ENCODE measurements at places on chromosomes 13 and 19.
A peak's percentile ranks its signal among the peaks of the same experiment; 100 is the strongest.

DNA sequence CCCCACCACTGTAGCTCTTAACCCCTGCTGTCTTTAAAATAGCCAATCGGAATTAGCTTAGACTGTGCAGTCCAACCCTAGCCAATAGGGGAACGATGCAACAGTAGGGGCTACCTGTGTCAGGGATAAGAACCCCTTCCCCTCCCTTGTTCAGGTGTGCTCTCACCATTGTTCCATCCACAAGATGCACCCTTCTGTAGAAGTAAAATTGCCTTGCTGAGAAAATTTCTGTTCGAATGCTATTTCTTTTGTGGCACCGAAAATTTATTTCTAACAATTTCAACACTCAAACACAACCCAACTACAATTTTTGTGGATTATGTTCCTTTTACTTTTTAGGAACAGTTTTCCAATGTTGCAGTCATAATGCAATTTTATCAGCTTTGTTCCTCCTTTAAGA, 3.6 kb upstream of the ZNF583 start:
- DNase-seq = no peak

- DNase-seq = no peak
These were observed 108.4 kb downstream of the ZNF557 start for GRCh38 chr19:7177926-7178325.

DNA sequence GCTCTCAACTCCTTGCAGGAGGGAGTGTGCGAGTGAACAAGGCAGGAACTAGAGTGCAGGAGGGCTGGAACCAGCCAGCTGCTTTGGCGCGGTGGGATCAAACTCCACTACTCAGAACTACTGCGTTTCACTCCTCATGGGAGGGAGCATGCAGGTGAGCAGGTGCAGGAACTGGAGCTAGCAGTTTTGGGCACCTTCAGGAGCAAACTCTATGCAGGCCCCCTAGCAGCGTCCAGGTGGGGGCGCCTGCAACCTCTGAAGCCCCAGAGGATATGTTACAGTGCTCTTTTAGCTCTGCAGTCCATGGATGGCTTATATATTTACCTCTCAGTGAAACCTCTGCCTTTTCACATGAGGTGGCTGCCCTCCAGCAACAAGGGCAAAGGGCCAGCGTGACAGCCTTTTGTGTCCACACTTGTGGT, 1303.4 kb downstream of the PCDH9 start:
- no peak for DNase-seq

- no peak for DNase-seq
These were observed 33.3 kb downstream of the MCF2L start for GRCh38 chr13:113002206-113002912.

DNA sequence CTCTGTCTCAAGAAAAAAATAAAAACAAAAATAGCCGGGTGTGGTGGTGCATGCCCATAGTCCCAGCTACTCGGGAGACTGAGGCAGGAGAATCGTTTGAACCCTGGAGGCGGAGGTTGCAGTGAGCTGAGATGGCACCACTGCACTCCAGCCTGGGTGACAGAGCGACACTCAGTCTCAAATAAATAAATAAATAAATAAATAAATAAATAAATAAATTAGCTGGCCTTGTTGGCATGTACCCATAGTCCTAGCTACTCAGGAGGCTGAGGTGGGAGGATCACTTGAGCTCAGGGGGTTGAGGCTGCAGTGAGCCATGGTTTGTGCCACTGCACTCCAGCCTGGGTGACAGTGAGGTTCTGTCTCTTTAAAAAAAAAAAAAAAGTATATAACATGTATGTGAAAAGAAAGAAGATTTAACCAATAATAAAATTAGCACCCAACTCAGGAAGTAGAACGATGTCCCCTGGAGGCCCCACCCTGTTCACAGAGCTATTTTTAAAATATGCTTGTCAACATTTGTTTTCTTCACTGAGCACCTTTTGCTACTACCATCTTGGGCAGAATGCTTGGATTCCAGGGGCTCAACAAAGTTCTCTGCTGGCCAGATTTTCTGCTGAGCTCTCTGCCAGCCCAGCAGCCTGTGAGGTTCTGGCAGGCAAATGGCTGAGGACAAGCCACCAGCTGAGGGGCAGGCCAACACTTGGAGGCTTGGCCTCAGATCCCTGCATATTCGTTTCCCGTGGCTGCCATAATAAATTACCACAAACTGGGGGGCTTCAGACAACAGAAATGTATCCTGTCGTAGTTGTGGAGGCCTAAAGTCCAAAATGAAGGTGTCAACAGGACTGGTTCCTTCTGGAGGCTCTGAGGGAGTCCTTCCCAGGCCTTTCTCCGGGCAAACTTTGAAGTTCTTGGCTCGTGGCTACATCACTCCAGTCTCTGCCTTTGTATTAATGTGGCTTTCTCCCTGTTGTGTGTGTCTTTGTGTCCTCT, 5.2 kb downstream of the SLC25A42 start:
- peak; percentile 30 for DNase-seq
